Cardiac muscle cell (in vitro differentiated cells and primary cell): ENCODE measurements at places on chromosomes 2 and 18.

DNA sequence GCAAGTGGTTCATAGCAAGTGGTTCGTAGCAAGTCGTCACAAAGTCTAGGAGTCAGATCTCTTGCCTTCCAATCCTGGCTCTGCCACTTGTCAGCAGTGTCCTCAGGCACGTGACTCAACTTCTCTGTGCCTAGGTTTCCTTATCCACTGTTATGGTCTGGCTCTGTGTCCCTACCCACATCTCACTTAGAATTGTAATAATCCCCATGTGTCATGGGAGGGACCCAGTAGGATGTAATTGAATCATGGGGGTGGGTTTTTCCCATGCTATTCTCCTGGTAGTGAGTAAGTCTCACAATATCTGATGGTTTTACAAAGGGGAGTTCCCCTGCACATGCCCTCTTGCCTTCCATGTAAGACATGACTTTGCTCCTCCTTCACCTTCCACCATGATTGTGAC lies 51.8 kb upstream of the AP1S3 start:
- no peak for DNase-seq

- DNase-seq: no peak
Measured at GRCh38 chr18:78531637-78532036, 448.0 kb upstream of the SALL3 start.

DNA sequence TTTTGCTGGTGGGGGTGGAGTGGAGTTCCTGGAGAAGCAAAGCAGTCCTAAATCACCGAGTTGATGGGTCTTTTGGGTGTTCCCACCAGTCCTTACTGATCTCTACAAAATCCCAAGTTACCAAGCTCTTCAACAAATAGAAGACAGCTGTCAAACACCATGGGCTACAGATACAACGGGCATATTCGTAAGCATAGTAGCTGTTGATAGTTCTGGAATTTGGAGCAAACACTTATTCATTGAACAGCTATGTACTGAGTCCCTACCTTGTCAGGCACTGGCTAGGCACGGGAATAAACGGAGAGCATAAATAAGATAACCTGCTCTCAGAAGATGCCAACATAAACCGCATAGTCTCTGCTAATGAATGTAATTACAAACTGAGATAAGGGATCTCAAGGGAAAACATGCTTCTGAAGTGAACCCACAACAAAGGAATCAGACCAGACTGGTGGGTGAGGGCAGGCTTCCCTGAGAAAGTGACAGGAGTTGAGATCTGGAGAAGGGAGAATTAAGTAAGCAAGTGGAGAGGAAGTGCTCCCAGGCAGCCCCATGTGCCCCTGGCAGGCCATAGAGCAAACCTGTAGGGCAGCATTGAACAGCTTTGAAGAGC lies 947 bp upstream of the ANKRD44 start:
- no peak for DNase-seq

DNA sequence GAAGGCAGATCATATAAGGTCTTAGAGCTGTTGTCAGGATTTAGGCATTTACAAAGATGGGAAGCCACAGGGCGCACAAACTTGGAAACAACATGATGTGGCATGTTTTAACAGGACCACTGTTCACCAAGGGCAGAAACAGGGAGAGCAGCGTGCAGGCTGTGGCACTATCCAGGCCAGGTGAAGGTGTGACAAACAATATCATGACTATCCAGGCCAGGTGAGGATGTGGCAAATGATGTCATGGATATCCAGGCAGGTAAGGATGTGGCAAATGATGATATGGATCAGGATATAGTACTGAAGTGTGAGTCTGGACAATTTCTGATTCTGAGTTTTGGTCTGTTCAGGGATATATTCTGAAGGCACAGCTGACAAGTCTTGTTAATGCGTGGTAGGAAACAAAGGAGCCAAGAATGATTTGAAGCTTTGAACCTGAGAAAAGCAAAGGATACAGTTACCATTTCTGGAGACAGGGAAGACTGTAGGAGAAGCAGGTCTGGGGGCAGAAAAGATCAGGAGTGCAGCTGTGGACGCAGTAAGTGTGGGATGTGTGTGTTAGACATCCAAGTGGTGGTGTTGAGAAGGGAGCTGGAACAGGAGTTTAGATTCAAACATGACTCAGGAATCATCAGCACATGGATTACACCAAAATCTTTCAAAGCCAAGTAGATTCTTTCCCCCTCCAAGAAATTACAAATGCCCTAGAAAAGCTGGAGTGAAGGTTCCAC lies 205.9 kb downstream of the TMEM163 start:
- no peak for DNase-seq

DNA sequence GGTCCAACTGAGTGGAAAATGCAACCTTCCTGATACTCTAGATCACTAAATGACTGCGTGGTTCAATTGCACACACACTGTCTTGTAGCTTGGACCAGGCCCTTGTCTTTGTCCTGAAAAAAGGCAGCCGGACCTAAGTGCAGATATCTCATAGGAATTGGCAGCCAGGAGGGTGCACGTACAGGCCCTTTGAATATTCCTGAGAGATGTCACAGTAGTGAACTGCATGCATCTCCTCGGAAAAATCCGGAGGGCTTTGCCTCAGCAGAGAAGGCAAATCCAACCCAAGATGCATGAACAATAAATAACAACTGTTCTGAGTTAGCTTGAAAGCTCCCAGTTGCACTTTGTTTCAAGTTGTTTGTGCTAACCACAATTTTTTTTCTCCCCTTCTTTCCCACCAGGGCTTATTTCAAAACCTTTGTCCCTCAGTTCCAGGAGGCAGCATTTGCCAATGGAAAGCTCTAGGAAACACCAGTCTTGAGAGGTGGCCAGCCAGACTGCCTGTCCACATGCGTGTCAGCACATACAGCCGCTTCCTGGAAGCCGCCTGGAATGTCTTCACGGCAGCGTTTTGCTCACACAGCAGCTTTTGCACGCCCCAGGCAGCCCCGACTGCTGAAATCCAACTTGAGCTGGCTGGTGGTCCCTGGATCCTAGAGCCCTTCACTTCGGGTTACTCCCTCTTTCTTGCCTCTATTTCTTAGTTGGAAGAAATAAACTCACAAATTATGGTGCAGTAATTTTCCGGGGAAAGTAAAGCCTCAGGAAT lies 54.4 kb upstream of the FOSL2 start:
- DNase-seq: peak; percentile 29

GRCh38 chr2:204657024-204657423 lies 111.7 kb downstream of the PARD3B start:
- DNase-seq: no peak

DNA sequence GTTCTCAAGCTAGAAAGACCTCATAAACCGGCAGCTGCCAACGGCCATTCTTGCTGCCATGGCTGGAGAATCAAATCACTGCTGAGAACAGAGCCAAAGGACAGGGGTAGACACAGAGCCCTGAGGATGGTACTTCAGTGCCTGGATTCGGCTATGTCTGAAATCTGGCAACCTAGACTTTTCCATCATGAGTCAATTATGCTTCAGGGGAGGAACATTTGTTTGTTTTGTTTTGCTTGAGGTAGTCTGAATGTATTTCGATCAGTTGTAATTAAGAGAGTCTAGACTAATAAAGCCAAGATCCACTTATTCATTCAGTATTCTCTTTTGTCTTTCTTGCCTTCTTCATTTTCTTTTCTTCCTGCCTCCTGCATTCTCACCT lies 122.8 kb upstream of the SH3BP4 start:
- DNase-seq: no peak

- no peak for DNase-seq
Measured at GRCh38 chr18:79983793-79984192, 4.6 kb downstream of the TXNL4A start.

GRCh38 chr2:206158563-206159345 lies 490 bp downstream of the NDUFS1 start:
- peak; percentile 48 for DNase-seq

- no peak for DNase-seq
Measured at GRCh38 chr2:161139098-161139987, 20.9 kb upstream of the TANK start.

DNA sequence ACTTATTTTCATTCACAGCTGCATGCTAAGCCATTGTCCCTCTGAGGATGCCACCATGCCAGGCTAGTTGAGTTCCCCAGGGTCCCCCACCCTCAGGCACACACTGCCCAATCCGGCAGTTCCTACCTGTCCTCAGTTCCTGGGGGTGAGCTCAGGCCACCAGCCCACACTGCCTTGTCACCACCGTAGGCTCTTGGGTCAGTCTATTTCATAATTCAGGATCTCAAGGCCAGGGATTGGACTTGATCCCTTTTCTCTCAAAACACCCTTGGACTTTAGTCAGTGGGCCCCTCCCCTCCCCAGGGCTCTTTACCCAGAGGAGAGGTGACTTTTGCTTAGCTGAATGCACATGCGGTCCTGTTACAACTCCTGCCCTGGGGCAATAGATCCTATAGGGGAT lies 18.7 kb upstream of the MC2R start:
- DNase-seq: no peak

GRCh38 chr2:8314063-8314462 lies 367.8 kb upstream of the ID2 start:
- DNase-seq: no peak

- no peak for DNase-seq
Measured at GRCh38 chr2:95669441-95669991, 77.7 kb downstream of the TRIM43 start.

- no peak for DNase-seq
Measured at GRCh38 chr2:206846331-206846730, 80.9 kb downstream of the FASTKD2 start.

GRCh38 chr2:39160982-39161381 lies 40.1 kb upstream of the SOS1 start:
- DNase-seq: peak; percentile 32

DNA sequence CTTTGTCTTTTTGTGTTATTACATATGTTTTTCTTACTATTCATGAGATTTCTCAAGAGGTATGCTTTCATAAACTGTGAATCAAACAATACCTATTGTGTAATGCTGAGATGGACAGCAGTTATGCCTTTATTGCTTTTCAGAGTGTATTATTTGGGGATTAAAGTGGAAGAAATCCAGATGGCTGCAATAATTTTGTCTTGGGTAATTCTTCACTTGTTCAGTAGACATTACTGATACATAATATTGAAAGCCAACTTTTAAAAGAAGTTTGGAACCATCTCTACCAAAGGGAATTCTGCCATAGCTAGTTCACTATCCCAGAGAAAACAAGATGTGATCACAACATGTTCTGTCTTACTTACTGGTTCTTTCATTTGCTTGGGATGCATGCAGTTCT lies 253.4 kb upstream of the ZSWIM2 start:
- peak; percentile 9 for DNase-seq

DNA sequence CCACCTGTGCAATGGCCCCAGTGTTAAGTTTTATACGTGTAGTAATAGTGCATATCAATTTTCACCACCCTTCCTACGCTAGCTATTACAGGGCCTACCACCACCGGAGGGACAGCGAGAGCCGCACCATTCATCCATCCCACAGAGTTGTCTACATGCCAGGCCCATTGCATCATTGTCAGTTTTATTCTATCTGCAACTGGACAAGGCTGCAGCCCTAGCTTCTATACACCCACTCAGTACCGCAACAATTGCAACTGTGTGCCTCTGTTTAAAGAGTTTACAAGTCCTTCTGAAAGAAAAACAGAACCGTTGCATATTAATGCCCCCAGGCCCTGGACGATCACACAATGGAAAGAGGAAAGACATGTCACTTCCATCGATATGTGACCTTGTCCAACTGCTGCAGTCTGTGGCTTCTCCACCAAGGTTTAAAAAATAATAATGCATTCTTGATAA lies 58.6 kb downstream of the ZEB2 start:
- DNase-seq: no peak

DNA sequence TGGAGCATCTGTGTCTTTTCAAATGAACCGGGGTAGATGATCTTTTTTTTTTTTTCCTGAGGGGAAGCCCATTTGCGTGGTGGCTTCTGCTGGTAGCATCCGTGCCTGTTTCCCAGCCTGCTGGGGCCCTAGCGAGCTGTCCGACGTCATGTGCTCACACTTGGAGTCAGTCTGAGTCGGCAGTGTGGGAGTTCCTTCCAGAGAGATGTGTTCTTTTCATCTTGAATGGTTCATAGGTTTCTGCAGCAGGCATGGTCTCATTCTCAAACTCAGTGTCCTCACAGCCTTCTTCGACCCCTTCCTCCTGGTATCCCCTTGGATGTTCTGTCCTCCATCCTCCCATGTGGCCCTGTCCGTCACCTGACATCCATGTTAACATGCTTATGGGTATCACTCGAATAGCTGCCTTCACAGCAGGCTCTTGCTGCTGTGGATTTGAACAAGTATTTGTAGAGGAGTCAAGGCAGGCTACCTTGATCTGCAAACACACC lies 51.0 kb downstream of the LDLRAD4 start:
- DNase-seq: peak; percentile 9

- no peak for DNase-seq
Measured at GRCh38 chr18:67072791-67073190, 443.7 kb downstream of the DSEL start.

DNA sequence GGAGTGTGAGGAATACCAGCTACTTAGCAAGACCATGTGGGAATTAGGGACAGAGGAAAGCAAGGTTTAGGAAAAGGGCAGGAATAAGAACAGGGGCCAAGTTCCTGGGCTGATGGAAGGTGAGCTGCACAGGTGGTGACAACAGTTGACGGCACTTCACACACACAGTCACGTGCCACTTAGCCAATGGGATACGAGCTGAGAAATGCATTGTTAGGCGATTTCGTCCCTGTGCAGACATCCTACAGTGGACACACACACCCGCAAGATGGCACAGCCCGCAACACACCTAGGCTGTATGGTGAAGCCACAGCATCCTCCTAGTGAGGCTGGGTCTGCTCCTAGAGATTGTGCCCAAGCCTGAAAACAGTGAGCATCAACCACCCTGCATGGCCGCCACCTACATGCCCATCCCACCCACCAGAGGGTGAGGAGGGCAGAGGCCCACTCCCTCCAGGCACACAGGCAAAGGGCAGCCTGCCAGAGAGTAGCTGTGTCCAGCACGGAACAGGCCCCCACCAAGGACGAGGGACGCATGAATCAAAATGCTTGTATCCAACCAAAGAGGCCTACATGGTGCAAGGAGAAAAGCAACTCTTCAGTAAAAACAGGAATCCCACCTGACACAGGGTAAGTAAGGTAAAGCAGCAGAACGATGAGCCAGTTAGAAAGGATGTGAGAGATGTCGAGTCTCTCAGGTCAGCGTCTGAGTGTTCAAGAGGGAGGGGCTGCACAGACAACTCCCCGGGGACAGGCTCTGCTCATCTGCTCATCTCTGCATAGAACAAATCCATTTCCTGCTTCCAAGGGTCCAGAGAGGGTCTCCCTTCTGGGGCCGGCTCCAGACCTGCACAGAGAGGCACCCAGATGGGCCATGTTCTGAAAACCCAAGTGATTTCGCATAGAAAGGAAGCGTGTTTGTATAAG lies 51.3 kb downstream of the ZNF516 start:
- no peak for DNase-seq

- DNase-seq: peak; percentile 72
Measured at GRCh38 chr18:361941-362310, 94.1 kb upstream of the THOC1 start.
